ENCODE measurements at places on chromosomes 1 and 21. TPM values are rescaled to one million over a fixed set of nuclear protein-coding genes. Genes with fewer than 3 reads are reported as not detected.

- DNase-seq, result no peak
These were observed 18.8 kb downstream of the DHDDS start for GRCh38 chr1:26450908-26451307.

DNA sequence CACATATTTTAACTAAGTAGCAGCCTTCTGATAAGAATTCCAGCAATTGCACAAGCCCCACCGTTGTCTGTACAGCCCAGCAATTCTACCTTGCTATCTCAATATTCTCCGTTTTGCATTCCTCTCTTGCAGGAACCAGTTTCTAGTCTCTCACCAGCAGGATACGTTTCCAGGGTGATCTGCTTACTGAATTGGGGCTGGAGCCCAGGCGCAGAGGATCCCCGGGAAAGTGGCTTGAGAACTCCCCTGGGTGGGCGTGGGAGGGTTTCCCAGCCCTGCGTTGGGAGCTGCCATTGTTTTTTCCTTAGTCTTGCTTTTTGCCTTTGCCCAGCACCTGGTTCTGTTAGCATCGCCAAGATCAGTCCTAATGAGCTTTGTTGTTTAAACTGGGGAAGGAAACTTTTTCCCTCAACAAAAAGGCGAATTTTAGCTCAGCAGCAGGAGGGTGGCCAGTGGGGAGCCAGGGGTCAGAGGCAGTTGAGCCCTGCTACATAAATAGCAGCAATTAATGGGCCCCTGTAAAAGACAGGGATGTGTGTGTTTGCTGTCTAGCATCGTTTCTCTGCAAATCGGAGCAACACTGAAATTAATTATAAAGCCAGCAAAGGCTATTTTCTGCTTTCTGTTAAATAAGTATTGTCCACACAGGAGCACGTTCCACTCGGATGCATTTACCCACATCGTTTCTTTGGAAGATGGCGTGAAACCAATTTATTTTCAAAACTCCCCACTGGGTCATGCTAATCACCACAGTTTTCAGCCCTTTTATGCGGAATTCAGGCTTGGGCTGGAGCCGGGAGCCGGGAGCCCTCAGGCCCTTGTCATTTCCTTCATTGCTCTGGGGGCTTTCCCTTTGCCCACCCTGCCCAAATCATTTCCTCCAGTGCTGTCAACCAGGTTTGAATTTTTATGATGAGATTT lies 36.6 kb downstream of the HUNK start:
- no peak for DNase-seq

- DNase-seq, result no peak
These were observed 16.2 kb upstream of the CR1L start for GRCh38 chr1:207628776-207629175.

- DNase-seq, result no peak
These were observed 184.0 kb downstream of the CDC7 start for GRCh38 chr1:91684481-91685196.

Gene KRTAP7-1
- total RNA-seq, result not detected

Gene GBP4
- 11.0 TPM for total RNA-seq

Measured in thyroid gland (tissue), 4 donors.